GM12864 (cell line): ENCODE measurements at places on chromosomes 1 and 21.

DNA sequence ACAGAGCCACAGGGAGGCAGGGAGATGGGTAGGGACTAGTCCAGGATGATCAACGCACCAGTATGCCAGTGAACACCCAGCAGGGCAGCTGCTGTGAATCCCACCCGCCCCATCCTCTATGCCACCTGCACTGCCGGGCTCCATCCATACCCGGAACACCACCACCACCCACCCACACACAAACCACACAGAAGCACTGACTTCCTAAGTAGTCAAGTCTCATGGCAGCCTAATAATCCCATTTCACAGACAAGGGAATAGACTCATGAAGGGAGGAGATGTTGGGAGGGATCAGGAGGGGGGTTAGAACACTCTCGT, 6.3 kb downstream of the DRAXIN start:
- no peak for DNase-seq

DNA sequence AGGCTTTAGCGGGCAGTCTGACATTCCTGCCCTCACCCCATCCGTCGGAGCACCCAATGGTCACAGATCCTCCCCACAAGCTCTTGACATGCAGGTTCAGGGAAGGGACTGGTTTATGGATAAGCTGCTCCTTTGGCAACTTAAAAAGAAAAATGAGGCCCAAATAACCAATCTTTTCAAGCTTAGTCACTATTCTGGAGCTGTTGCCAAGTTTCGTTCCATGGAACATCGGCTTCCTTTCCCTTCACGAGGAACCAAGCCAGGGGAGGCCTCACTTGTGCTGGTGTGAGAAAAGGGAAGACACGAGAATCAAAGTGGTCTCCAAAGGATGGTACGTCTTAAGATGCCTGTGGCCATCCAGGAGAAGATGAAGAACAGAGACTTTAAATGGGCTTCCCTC, 46.1 kb upstream of the LPAR3 start:
- DNase-seq, result no peak

DNA sequence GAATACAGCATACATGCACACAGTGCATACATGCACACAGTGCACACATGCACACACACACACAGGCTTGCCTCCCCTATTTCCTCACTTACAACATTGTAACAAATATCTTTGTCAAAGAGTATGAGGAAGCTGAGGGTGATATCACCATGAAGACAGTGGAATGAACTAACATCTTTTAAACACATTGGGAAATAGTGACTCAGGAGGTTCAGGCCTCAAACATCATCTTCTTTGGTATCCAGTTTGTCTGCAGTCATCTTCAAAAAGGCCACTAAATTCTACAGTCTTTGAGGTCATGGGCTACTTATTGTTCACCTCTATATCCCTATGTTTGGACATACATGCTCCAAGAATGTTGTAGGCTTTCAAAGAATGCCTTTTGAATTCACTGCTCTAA, 2.1 kb upstream of the LCE2B start:
- no peak for DNase-seq

DNA sequence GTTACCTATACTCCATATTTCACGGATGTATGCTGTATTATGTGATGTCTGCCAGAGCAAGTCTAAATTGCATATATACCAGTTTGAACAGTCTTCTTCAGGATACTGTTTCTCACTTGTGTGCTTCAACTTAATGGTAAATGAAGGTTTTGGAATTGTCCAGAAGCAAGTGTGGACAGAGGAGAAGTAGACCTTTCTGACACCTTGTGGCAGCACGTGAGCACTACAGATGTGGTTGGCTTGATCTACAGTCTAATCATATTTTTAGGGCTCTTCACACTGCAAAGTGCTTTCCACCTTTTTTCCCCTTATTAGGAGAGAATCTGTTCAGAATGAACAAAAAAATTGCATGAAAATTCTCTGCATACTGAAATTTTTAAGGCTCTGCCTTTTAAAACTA, 10.9 kb downstream of the MORC3 start:
- no peak for DNase-seq

DNA sequence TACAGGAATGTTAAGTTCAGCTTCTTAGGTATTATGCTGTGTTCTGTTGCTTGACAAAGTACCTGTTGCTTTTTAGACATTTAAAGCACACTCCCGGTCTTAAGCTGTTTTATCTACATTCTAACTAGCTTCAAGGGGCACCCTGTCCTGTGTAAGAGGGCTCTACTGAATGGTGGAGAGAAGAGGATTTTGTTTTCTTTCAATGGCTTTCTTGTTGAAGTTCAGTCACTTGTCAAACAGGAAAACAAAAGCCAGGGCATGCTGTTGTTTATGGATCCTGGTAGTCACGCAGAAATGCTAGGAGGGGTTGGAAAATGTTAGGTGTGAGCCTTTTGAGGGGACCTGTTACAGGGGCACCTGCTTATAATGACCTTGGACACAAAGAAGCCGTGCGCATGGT, 30.7 kb downstream of the PGM1 start:
- DNase-seq, result no peak
